Activated CD4-positive, alpha-beta T cell treated with anti-CD3 and anti-CD28 coated beads for 36 hours (primary cell): ENCODE measurements at places on chromosomes 7 and 10.

- no peak for DNase-seq
These were observed 235.3 kb downstream of the CCDC3 start for GRCh38 chr10:12766223-12766622.

DNA sequence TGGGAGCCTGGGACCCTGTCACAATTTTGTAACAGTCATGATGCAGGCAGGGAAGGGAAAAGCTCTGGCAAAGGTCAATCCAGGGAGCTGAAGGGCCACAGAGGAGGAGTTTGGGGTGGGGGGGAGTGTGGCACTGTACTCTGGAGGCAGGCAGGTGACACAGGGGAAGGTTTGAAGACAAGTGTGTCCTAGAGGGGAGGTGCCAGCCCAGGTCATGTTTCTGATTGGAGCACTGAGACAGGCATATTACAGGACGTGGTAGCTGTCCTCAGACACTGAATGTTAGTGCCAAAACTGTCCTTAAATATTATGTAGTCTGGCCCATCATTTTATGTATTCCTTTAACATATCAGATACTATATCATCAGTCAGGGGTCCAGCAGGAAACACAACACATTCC is 75.6 kb upstream of the LRRC4 start:
- no peak for DNase-seq

GRCh38 chr10:91344117-91344856 is 65.9 kb upstream of the HECTD2 start:
- DNase-seq, result no peak

DNA sequence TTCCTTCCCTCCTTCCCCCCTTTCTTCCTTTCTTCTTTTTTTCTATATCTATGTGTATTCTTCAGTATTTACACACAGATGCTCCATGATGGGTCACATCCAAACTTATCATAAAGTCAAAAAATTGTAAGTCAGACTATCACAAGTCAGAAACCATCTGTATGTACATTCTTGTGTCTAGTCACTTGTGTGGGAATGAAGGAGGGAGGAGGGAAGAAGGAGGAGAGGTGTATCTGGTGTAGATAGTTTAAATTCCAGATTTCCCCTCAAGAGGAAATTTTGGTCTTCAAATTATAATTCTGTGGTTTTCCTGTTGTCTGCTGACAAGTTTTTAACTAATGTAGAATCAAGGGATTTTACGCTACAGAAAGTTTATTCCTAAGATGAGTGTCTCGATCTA is 287.2 kb downstream of the ETV1 start:
- DNase-seq, result no peak

DNA sequence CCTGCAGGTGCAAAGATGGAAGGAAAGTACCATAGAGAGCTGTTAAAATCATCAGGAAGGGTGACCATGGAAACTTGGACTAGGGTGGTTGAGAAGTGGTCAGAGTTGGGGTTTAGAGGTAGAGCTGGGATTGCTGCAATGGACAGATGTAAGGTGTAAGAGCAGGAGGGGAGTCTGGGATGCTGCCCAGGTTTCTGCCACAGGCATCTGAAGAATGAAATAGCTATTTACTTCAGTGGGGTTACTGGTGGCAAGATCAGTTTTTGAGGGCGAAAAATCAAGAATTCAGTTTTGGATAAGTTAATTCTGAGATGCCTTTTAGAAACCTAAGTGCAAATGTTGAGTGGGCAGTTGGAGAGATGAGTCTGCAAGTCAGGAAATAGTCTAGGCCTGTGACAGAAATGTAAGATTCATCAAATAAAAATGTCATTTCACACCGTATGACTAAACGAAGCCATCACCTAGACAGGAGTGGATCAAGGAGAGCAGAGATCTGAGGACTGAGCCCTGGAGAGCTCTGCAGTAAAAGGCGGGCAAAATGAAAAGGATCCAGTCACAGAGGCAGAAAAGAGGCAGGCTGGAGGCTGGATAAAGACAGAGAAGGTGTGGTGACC is 22.7 kb upstream of the TOMM7 start:
- DNase-seq, result no peak

- peak; percentile 60 for DNase-seq
These were observed 562 bp downstream of the TMEM243 start for GRCh38 chr7:87218796-87219544.

- no peak for DNase-seq
These were observed 64.1 kb downstream of the ANLN start for GRCh38 chr7:36453769-36454168.

- DNase-seq, result no peak
These were observed 50.1 kb upstream of the LMTK2 start for GRCh38 chr7:98056580-98056979.

GRCh38 chr7:143368387-143368786 is 5.9 kb upstream of the FAM131B start:
- DNase-seq, result no peak

DNA sequence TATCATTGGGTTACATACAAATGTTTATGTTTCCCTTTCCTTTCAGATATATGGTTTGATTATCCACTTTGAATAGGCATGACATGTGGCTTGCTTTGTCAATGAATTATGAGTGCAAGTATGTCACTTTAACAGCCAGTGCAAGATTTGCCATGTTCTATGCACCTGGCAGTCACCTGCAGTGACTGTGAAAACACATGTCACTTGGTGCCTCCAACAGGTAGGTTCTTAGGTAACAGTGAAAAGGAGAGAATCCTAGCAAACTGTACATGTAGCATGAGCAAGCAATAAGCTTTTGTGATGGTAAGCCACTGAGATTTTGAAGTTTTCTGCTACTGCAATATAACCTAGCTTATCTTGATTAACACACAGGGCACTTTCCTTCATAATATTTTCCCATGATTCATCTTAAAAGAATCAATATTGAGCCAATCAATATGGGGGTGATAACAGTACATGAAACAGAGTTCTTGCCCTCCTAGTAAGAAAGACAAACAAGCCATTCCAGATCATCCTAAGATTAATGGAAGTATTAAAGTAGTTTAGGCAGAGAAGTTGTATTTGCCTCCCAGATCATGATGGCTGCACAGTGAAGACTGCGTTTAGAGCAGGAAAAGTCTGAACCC is 7.9 kb upstream of the RALA start:
- no peak for DNase-seq

DNA sequence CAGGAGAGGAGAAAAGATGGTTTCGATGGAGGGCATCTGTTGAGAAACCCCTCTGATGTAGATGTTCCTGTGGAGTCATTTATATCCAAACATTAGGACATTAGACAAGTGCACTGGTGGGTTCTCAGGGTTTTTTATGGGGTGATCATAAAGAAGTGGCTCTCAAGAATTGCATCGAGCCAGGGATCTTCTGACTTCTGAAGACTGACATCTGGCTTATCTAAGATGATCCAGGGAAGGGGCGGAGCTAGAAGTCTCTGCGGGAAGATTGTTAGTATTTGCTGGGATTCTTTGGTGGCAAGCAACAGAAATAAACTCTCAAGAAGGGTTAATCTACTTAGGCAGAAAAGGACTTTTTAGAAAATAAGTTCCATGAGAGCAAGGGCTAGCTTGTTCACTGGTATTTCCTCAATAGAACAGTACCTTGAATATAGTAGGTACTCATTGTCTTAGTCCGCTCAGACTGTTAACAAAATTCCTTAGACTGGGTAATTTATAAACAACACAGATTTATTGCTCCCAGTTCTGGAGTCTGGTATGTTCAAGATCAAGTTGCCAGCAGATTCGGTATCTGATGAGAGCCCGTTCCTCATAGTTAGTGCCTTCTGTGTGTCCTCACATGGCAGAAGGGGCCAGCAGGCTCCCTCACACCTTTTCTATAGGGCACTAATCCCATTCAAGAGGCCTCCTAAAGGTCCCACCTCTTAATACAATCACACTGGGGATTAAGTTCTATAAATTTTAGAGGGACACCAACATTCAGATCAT is 28.5 kb upstream of the SYPL1 start:
- no peak for DNase-seq

DNA sequence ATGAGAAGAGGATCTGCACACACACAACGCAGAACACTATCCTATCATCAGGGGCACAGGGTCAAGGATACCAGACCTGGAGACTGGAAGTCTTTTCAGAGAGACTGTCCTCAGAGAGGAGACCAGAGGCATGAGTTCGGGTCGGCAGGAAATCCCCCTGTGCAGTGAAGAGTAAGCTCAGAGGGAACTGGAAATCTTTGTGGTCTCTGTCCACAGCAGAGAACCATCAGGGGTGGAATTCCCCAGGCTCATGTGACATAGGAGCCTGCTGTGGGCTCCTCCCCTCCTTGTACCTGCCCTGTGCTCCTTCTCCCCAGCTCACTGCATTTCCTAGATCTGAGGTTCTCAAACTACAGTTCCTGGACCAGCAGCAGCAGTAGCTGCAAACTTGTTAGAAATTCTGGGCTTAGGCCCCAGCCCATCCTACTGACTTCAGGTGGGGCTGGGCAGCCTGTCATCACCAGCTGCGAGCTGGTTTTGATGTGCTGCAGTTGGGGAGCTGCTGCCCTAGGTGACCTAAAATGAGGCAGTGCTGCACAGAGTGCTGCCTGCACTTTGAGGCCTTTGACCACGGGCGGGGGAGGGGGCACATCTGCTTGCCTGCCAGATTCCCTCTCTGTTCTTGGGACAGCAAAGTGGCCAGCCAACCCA is 2.4 kb downstream of the ZMIZ2 start:
- peak; percentile 70 for DNase-seq

DNA sequence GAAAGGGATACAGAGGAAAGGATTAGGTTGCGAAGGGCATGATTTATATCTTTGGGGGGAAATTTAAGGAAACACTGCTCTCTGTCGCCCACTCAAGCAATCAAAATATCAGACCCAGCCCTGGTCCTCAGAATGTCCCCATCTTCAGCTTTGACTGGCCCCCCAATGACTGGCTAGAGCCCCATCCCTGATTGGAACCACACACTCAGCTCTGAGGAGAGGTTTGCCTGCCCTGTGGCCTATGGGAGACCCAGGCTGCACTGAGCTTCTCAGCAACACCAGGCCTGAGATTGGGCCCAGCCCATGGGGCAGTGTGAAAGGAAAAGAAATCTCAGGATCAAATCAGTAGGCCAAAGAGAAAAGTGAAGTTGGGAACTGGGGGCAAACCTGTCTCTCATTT is 69.5 kb downstream of the ADCYAP1R1 start:
- no peak for DNase-seq

DNA sequence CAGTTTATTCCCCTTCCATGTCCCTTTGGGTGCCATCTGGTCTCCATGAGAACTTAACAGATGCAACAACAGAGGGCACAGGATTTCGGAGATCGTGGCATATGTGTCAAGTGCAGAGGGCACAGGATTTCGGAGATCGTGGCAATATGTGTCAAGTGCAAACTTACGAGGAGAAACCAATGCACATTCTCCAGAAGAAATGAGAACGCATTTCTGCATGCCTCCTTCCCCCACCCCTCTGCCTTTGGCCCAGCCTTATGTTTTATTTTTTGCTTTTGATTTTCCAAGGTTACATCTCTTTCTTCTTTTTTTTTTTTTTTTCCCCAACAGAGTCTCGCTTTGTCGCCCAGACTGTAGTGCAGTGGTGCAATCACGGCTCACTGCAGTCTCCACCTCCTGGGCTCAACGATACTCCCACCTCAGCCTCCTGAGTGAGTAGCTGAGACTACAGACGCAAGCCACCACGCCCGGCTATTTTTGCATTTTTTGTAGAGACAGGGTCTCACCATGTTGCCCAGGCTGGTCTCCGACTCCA is 586 bp upstream of the ANKRD26 start:
- peak; percentile 56 for DNase-seq
